ENCODE measurements at places on chromosomes 3 and 15.

DNA sequence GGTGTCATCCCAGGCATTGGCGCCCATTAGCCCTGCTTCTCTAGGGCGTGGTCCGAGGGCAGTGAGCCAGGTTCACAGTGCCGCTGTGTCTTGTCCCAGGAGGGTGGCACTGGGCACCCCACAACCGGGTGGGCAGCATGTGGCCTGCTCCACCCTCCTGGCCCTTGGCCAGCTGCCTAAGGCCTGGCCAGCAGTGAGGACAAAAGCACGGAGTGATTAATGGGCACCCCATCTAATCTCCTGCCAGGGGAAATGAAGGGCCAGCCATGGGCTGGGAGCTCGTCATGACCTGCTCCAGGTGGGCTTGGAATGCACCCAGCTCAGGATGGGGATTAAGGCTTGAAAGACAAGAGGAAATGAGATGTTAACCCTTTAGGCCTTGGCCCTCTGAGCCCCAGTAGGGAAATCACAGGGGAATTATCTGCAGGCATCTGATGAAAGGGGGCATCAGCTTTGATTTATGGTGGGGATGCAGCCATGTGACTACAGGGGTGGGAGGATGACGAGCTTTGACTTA is 5.2 kb downstream of the THSD4 start:
- no peak for DNase-seq

- no peak for DNase-seq
Measured at GRCh38 chr3:188707381-188708288, 464.1 kb upstream of the TPRG1 start.

- peak; percentile 71 for DNase-seq
Measured at GRCh38 chr3:195113048-195113447, 157.9 kb downstream of the XXYLT1 start.

- no peak for DNase-seq
Measured at GRCh38 chr3:71416876-71417275, 166.7 kb downstream of the FOXP1 start.

DNA sequence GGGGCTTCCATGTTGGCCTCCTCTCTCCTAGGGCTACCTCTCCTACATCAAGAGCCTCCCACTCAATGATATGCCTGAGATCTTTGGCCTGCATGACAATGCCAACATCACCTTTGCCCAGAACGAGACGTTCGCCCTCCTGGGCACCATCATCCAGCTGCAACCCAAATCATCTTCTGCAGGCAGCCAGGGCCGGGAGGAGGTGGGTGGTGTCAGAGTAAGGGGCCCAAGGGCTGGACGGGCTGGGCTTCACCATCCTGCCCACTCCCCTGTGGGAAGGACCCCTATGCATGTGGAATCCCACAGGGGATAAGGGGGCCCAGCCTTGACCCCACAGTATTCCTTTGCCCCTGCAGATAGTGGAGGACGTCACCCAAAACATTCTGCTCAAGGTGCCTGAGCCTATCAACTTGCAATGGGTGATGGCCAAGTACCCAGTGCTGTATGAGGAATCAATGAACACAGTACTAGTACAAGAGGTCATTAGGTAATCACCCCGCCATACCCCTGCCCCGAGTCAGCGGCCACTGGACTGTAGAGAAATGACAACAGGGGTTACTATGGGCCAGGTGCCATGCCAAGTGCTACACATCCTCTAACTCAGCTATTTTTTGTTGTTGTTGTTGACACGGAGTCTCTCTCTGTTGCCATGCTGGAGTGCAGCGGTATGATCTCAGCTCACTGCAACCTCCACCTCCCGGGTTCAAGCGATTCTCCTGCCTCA is 47.1 kb downstream of the SEMA3G start:
- DNase-seq, result no peak

DNA sequence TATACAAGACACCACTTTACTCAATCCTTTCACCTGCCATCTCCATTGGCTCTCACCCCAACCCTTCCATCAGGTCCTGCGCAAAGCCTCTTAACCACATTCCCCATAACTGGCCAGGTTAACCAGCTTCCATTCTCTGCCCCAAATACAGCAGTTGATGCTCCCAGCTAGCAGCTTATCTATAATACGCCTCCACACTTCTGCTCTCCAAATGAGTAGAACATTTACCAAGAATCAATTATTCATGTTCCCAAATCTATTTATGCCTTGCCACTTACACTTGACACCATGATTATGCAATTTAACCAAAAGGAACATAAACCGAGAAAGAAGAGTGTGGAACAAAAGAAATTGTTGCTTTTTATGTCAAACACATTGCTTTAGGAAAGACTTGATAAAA is 103.7 kb upstream of the TPM1 start:
- no peak for DNase-seq

- no peak for DNase-seq
Measured at GRCh38 chr3:138196023-138196422, 8.9 kb downstream of the ARMC8 start.

GRCh38 chr3:38826001-38826400 is 10.0 kb upstream of the SCN10A start:
- DNase-seq, result no peak

DNA sequence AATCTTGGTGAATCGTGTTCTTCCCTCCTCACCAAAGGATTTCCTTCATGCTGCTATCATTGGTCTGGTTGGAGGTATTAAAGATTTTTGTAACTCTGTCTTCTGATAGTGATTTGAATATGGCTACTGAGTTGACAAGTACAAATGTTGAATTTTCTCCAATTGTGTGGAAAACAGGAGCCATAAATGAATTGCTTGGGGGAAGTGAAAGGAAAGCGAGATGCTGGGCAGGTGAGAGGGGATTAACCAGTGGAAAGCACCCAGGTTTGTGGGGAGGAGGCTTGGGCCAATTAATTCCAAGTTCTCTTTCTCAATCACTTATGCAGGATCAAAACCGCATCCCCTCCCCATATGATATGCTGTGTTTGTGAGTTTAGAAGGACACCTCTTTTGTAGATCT is 372.5 kb downstream of the IL20RB start:
- no peak for DNase-seq

- no peak for DNase-seq
Measured at GRCh38 chr3:60729056-60729455, 522.2 kb downstream of the FHIT start.

GRCh38 chr15:25248583-25249235 is 190.1 kb downstream of the UBE3A start:
- peak; percentile 13 for DNase-seq

GRCh38 chr3:141530415-141530768 is 43.6 kb downstream of the RASA2 start:
- no peak for DNase-seq

DNA sequence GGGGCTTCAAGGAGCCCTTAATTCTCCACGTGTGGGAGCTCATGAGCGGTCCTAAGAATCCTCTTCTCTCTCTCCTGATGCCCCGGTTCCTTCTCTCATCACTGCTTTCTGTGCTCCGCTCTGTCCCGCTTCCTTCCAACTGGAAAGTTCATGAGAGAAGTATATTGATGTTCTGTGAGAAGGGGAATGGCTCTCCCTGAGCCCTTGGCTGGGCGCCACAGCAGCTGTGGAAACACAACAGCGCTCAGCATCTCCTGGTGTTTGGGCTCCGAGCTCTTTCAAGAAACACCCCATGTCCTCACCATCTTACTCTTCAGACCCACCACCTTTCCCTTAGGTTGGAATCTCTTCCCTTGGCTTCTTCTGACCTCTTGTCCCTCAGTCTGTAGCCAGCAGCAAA is 161.7 kb downstream of the VGLL4 start:
- peak; percentile 85 for DNase-seq

- no peak for DNase-seq
Measured at GRCh38 chr3:132414841-132415240, 2.5 kb upstream of the DNAJC13 start.

Data from right forelimb (tissue), 1 donor.